ENCODE measurements at places on chromosomes 6 and 20.

GRCh38 chr6:24524805-24525204 lies 30.0 kb downstream of the ALDH5A1 start:
- DNase-seq, result no peak

GRCh38 chr6:137874204-137875057 lies 7.4 kb downstream of the TNFAIP3 start:
- DNase-seq, result no peak

DNA sequence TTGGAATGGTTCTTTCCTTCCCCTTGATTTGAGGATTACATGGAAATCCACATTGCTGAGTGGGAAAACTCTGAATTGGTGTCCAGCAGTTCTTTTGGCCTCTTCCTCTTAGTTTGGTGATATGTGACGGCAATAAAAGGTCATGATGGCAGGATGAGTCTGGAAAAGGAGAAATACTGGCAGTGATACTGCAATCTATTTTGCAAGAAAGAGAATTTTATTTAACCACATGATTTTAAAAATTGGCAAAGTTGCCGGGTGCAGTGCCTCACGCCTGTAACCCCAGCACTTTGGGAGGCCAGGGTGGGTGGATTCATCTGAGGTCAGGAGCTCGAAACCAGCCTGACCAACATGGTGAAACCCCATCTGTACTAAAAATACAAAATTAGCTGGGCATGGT lies 73.1 kb downstream of the ADTRP start:
- DNase-seq, result no peak

DNA sequence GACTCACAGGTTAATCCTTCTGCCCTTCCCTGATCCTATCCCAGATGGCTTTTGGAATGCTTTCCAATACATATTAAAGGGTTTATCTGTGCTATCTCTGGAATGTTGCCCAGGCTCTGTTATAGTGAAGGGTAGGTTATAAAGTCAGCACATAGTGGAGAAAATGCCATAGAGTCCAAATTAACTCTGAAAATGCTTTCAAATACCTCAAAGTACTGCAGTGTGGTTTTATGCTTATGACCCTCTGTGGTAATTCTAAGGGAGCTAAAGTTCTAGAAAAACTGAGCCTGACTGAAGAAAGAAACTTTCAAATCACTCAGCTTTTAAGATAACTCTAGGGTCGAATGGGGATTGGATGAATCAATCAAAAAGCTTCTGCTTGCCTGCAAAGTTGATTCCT lies 159.8 kb downstream of the PLCB1 start:
- DNase-seq, result no peak

GRCh38 chr20:32810941-32811340 lies 8.8 kb upstream of the MAPRE1 start:
- DNase-seq, result no peak

DNA sequence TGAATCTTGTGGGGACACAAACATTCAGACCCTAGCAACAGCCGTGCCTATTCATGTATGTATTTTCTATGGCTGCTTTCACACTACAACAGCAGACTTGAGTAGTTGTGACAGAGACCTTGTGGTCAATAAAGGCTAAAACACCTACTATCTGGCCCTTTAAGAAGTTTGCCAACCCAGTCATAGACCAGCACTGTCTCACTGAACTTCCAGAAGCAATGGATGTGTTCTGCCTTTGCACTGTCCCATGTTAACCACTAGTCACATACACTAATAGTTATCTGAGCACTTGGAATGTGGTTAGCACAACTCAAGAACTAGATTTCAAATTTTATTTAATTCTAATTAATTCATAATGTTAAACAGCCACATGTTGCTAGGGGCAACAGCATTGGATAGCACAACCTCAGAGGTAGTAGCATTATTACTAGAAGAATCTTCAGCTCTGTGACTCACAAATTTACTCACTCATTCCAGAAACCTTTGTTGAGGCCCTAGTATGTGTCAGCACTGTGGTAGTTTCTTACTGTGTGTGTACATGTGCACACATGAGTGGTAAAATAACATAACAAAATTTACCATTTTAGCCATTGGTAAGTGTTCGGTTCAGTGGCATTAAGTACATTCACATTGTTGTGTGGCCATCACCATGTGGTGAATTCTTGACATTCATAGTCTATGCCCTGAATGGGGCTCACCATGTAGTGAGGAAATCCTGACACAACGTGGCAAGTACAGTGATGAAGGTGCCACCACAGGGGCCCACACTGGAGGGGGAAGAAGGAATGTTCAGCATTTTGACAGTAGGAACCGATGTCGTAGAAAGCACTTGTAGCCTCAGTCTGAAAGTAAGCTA lies 107.3 kb downstream of the CEP57L1 start:
- no peak for DNase-seq

DNA sequence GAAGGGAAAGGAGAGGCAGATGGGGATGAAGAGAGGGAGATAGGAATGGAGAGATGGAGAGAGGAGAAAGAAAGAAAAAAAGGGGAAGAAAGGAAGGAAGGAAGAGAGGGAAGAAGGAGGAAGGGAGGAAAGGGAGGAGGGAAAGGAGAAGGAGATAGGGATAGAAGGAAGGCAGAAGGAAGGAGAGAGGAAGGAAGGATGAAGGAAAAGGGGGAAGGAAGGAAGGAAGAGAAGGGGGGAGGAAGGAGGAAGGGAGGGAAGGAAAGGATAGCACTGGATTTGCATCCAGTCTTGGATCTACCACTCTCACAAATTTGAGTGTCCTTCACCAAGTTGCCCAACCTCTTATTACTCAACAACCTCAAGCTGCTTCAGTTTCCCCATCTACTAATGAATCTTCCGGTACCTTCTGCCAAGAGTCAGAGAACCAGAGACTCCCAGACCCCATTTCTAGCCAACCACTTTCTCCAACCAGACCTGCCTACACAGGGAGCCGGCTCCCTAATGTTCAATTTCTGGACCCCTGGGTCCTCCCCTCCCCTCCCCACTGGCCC lies 79.7 kb upstream of the FOXP4 start:
- DNase-seq, result no peak

GRCh38 chr6:13526727-13527670 lies 39.6 kb upstream of the GFOD1 start:
- no peak for DNase-seq

- DNase-seq, result peak; percentile 89
These were observed 60.2 kb downstream of the TFAP2C start for GRCh38 chr20:56689318-56689717.

DNA sequence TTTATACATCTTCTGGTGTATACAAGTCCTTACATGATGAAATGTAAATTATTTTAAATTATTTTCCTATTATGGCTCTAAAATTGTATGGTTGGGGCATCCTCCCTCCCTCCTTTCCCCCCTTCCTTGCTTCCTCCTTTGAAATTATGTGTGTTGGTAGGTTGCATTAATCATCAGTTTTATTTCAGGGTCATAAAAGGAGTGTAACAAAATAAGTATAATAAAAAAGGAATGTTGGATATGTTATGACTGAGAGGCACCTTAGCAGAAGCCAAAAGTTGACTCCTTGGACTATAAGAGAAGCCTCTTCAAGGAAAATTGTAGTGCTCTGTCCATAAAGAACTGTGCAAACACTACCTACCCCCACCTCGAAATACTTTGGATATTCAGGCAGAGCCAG lies 46.6 kb upstream of the PTPRK start:
- no peak for DNase-seq

GRCh38 chr20:36606158-36607066 lies 833 bp downstream of the RAB5IF start:
- no peak for DNase-seq

GRCh38 chr6:160036331-160036695 lies 67.4 kb downstream of the IGF2R start:
- DNase-seq, result no peak

DNA sequence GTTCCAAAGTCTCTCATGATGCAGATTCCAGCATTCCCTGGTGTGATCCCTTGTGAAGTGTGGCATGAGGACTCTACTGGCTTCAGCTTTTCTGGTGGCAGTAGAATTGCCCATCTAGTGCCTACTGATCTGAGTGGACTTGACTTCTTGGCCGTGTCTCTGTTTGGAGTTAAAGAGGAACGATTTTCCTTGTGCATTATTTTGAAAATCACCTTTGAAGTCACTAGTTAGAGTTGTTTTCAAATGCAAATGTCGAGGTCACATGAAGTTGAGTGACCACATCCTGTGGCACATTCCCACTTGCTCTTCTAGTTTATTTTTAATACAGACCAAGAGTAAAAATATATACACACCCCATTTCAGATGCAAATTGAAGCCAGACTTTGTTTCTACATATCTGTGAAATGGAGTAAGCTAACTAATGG lies 270.7 kb upstream of the TAB2 start:
- no peak for DNase-seq

DNA sequence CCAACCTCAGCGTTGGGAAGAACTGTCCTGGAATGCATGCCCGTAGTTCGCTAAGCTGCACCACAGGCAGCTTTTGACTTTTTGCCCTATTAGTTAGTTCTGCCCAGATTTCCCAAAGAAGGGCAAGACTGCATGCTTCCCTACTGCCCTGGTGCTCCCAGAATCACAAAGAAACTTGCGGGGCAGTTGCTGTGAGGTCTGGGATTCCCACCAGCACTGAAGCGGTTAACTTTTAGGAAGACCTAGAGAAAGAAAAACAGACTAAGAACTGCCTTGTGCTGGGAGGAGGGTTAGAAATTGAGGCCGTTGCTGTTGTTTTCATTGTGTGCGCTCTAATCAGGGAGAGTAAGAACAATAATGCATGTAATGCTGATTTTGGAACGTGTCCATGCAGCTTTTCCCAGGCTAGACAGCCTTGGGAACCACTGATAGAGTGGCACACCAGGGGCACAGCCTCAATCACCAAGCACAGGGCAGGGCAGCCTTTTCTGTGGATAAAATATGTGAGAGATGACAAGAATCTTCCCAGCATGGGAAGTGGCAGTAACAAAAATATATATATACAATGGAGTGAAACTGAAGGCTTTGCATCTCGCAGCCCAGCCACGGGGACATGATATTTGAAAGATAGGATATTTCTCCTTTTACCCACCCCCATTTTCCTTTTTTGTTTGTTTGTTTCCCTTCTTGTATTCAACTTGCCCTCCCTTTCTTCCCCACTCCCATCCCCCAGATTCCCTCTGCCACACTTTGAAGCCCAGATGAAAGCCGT lies 137.7 kb upstream of the HEY2 start:
- DNase-seq, result no peak

DNA sequence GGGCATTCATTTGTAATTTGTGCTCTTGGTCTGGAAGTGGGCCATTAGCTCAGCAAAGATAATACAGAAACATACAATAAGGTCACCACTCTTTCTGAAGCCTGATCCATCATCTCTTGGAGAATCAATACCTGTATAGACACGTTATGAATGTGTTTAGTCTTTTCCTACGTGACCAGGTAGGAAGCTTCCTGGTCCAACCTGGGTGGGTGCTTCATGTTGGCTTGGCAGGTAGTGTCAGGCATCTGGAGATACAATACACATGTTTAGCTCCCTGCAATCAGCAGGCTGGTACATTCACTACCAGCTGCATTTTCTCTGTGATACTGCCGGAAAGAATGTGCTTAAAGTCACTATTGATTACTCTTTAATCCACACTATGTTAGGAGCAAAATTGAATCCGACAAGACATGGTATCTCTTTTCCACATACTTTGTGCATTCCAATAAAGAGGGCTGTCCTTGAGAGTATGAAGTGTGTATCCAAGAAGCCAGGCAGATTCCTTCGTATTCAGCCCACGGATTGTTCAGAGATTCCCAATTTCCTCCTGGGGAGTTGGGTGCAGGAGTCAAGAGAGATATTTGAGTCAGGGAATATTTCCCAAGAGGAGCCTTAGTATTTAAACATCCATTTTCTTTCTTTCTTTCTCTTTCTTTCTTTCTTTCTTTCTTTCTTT lies 49.9 kb upstream of the RANBP9 start:
- DNase-seq, result no peak

DNA sequence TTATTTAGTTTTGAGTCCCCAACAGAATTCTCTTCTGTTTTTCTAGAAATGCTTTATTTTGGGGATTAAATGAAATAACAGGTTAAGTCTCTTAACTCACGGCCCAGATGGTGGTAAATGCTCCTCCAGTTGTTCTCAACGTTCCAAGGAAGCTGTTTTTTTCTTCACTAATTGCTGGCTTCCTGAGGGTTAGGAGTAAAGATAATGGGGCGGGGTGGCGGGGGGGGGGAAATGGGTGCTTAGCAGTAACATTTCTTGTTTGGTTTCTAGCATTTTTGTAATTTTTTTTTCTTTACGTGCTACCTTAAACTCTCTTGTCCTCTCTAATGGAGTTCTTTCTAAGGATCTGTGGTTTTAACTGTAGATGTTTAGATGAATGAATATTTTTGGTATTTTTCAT lies 2.2 kb downstream of the SRSF3 start:
- DNase-seq, result no peak

DNA sequence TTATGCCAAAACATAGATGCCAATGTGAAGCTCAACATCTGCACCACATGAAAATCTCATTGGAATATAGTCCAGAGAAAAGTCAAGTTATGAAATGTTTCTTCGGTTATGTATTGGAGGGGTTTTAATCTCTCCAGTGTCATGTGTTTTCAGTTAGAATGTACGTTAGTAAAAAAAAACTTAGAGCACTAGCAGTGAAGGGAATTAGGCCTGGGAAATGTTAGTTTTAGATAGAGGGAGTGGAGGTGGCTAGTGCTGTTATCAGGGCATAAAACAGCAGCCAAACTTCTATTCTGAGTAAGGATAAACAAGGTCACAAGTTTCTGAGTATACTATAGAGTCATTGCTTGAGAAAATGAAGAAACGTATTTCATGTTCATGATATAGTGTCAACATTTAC lies 42.9 kb downstream of the HDGFL1 start:
- DNase-seq, result no peak

DNA sequence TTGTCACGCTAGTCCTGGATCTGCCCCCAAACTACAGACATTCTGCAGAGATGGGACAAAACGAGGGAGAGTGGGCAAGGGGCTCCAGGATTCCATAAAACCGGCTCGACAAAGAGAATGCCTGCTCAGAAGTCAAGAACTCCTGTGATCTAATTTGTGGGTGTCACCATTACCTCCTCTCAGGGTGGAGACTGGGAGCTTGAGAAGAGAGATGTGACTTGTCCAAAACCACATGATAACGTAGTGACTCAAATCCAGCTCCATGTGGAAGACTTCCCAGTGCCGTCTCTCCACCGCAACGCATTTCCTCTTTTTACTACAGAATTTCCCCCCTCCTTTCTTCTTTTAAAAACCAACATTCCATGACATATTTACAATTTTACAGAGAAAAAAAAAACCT lies 44.3 kb downstream of the TRERF1 start:
- no peak for DNase-seq

DNA sequence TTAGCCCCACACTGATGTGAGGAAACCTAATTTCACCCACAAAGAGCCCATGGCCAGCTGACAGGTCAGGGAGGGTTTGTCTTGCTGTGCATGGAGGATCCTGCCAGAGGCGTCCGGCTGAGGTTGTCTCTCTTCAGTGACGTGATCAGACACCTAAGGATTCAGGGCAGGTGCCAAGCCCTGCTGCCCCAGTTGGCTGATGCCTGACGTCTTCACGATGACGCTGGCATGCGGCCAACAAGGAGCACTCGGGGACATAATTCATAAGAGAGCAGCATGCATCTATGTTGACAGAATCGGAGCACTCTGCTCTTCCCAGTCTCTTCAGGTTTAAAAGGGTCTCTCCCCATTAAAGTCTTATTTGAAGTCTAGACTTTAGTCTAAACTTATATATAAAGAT lies 47.8 kb downstream of the PSMB1 start:
- no peak for DNase-seq
